Adipocyte (in vitro differentiated cells): ENCODE measurements at places on chromosomes 11 and 22.

GRCh38 chr22:46099740-46100139, 50.6 kb upstream of the PPARA start:
- no peak for DNase-seq

GRCh38 chr22:21571679-21572078, 4.2 kb downstream of the UBE2L3 start:
- no peak for DNase-seq

DNA sequence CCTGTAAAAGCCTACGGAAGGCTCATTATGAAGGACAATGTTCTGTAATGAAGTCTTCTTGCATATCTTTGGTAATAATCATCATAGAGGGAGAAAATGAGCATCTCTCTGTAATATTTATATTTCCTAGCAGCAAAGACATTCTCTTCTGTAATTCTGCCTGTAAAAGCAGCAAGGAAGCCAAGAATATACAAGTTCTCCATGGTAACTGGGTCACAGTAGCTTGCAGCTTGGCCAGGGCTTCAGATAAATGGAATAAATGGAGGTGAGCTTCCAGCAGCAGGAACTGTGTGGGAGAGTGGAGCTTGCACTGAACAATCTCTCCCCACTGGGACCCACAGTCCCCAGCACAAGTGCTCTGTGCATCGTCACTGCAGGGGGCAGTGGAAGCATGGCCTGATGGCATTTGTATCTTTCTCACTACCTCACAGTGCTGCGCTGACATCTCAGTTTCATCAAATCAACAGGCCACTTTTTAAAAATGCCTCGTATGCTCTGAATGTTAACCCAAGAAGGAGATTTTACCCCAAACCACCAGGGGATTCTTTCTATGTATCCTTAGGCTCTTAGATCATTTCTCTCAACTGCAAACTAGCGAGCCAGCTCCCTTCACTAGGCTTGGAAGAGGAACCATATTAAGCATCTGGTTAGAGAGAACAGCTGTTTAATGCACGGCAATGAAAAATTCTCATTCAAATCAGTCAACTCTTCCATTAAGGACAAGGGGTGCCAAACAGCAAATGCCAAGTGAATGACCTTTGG, 1059.7 kb downstream of the OPCML start:
- DNase-seq, result peak; percentile 27

DNA sequence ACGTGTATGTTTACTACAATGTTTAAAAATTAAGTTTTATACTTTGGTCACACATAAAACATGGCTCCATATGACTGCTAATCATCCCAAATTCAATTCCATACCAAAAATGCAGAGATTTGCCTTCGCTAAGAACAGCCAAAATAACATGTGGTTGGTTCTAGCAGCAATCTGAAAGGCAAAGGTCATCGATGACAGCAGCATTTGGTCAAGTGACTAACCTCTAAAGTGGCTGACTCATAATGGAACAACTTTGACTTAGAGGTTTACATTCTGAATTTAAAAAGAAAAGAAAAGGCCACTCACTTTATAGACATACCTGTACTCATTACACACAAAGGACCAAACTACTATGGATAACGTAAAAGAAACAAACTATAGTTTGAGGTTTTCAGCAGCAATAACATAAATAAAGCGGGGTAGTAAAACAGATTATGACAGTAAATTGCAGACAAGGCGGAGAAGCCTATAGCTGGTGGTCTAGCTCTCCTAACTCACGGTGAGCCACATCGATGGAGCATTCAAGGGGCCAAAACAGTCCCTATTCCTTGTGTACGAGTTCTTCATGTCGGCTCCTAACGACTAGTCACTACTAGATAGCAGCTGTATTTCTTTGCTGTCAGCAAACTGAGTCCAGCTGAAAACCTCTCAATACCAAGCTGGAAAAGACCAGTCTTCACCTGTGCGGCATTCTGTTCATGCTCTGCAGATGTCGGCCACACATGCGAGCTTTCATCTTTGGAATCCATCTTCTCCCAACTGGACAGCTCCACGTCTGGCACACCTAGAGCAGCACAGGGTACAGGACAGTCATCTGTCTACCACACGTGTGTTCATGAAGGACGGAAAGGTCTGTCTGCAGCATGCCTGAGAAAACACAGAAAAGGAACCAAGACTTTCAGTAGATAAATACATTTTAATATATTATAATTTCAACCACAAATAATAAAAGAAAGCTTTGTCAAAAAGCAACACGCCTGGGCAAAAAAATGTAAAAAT, 42.1 kb downstream of the PRDM10 start:
- peak; percentile 59 for DNase-seq

- no peak for DNase-seq
Measured at GRCh38 chr11:6889835-6890234, 2.5 kb downstream of the OR2D2 start.

DNA sequence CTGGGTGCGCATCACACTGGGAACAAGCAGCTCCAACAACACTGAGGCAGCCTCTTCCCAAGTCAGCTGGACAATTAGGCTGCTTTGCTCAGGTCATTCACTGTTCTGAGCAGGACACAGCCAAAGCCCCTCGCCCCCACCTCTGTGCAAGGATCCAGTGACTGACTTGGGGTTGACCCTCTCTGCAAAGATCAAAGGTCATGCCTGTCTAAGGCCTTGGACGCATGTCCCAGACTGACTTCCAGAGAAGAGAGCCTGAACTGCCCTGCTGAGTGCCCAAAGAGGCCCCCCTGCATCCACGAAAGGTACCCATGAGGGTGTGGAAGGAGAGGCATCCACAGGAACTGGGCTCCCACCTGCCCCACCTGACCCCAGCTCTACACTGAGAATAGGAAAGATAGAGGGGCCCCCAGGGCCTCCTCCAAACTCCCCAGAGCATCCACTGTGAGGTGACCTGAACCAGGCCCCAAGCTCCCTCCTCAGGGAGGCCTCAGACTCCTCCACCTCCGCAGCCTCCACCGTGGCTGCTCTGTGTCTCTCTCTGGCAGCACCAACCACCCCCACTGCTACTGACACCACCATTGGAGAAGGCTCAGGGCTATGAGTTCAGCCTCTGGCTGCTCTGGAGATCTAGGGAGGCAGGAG, 53.5 kb downstream of the IGLL5 start:
- no peak for DNase-seq

DNA sequence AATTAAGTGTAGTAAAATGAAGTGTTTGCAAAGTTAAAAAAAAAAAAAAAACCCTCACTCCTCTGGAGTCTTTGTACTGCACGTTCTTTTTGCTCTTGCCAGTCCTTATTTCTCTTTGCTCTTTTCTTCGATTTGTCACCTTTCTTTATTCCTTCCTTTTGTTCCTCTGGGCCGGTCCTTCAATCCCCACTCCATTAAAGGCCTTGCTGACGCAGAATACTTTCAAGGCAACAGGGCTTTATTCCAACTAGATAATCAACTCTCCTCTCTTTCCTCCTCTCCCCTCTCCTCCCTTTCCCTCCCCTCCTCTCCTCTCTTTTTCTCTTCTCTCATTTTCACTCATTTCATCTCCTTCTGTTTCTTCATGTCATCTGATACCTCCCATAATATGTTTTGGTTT, 138.2 kb upstream of the NTM start:
- DNase-seq, result no peak

- no peak for DNase-seq
Measured at GRCh38 chr11:29231991-29232390, 784.8 kb downstream of the KCNA4 start.

DNA sequence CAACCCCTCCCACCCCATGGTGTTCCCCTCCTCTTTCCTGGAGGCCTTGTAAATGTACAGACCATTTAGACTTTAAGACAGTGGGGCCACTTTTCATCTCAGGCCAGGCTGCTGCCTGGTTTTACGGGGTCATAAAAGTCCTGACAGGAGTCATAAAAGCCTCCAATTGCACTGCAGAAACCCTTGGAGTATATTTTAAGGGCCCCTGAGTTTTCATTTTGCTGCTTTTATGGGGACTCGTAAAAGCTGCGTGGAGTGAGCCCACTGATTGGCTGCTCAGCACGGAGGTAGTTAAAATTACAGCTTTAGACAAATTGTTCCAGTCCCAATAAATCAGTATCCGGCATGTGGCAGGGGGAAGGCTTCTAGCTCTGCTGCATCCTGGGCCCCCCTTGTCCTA, 627.6 kb downstream of the NTM start:
- DNase-seq, result no peak

GRCh38 chr22:43152357-43153071, 1.2 kb downstream of the TSPO start:
- peak; percentile 93 for DNase-seq

- peak; percentile 55 for DNase-seq
Measured at GRCh38 chr22:38315823-38316363, 1.3 kb downstream of the CSNK1E start.

DNA sequence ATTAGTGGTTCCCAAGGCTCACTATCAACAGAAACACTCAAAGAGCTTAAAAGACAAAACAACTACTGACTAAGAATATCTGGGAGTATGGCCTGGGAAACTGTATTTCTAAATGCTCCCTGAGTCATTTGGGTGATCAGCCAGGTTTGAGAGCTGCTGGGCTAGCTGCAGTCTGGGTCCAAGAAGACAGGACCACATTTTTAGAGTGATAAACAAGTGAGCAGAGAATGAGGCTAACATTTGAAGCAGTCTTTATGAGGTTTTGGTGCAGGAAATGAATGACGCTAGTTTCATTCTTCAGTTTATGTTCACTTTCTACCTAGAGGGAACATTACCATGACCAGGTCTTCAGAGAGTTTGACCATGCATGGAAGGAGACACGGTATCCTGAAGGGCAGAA, 97.7 kb downstream of the TEAD1 start:
- DNase-seq, result no peak

GRCh38 chr22:24592058-24592850, 619 bp downstream of the LRRC75B start:
- no peak for DNase-seq

DNA sequence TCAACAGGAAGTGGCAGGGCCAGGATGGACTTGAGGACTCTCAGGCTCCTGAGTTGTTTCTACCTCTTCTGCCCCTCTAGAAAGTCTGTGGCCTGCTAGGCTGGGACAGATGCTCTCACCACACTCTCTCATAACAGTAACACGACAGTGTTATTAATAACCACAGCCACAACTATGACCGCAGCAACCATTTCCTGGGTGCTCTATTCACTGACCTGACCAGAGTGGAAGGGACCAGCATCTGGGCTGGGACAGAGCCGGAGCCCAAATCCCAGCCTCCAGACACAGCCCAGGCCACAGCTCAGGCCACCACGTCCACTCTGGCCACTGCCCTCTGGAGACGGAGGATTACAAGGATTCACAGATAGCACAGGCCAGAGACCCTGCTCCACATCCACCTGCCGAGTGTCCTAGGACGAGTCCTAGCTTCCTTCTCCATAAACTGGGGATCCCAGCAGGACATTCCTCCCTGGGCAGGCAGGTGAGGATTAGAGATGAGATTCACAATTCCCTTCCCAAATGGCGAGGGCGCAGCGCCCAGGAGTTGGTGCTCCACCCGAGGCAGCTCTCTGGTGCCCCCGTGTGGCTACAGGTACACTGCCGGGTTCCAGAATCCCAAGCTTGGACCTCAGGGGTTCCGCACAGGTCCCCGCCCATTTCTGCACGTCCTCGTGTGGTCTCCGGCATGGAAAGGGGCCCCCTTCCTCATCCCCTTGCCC, 7.1 kb downstream of the PNPLA5 start:
- DNase-seq, result peak; percentile 76

GRCh38 chr22:19244600-19245352, 46.7 kb downstream of the CLTCL1 start:
- DNase-seq, result no peak

- DNase-seq, result no peak
Measured at GRCh38 chr11:120577624-120578363, 66.2 kb downstream of the GRIK4 start.

DNA sequence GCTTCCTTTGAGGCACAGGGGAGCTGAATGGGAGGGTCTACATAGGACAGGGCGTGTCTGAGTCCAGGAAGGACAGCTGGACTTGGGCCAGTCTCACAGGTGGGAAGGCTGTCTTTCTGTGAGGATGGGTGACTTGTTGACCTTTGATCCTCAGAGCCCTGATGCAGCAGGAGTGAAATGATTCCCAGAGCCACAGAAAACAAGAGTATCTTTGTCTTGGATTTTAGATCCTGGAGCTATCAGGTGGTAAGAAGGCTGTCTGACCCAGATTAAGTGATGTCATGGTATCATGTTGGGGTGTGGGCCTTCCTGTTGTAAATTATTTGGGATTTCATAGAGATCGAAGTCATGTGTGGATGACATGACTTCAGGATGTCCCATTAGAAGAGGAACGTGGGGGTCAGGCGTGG, 15.0 kb downstream of the PTPRJ start:
- DNase-seq, result no peak

GRCh38 chr11:100908746-100909145, 220.9 kb downstream of the PGR start:
- DNase-seq, result peak; percentile 29

GRCh38 chr11:85295694-85296271, 331.4 kb downstream of the DLG2 start:
- no peak for DNase-seq

- DNase-seq, result peak; percentile 89
Measured at GRCh38 chr11:12539572-12539971, 134.6 kb upstream of the TEAD1 start.

DNA sequence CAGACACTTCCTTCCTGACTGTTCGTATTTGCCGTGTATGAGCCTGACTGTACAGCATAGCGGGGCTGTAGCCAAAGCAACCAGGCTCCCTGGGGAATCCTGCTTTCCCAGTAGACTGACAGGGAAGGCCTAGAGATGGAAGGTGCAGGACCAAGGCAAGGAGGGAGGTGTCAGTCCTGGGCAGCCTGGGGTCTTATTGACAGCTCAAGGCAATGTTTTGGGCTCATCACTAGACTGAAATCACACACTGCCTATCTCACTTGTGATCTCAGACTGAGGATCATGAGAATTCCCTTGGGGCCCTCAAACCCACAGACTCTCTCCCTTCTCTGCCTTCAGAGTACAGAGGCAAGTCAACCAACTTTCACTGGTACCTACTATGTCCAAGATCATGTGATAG, 346.8 kb upstream of the NARS2 start:
- DNase-seq, result no peak

DNA sequence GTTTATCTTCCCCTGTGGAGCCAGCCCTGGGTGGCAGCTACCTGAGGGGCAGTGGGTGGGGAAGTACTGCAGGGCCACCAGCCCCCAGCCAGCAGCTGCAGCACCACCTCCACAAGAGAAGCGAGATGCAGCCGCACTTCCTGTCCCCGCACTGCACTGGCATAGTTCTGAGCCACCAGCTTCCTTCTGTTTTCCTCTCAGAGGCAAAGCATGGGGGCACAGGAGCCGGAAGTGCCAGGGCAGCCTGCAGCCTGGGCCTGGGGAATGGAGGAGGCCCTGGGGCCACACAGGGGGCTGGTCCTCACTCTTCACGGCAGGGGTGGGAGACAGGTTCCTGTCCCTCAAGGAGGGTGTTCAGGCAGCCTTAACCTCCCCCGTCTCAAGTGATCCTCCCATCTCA, 11.9 kb upstream of the SH3BP1 start:
- DNase-seq, result no peak

DNA sequence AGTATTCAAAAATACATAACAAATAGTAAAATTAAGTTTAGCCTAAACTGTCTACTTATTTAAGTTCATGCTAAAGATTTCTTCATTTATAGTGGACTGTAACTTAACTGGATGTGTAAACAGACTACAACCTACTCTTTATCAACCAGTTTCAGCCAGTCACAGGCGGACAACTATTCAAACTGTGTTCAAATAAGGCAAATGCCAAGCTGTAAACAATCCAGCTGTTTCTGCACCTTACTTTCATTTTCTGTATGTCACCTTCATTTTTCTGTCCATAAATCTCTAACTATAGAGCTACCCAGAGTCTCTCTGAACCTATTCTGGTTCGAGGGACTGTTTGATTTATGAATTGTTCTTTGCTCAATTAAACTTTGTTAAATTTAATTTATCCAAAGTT, 992.8 kb downstream of the DLG2 start:
- no peak for DNase-seq
